ENCODE measurements at places on chromosomes 12 and 14.

- no peak for DNase-seq
Measured at GRCh38 chr14:91396959-91397815, 20.4 kb downstream of the CCDC88C start.

- DNase-seq: no peak
Measured at GRCh38 chr14:76651410-76652055, 109.7 kb upstream of the VASH1 start.

- peak; percentile 58 for DNase-seq
Measured at GRCh38 chr14:65849558-65849957, 437.0 kb downstream of the FUT8 start.

DNA sequence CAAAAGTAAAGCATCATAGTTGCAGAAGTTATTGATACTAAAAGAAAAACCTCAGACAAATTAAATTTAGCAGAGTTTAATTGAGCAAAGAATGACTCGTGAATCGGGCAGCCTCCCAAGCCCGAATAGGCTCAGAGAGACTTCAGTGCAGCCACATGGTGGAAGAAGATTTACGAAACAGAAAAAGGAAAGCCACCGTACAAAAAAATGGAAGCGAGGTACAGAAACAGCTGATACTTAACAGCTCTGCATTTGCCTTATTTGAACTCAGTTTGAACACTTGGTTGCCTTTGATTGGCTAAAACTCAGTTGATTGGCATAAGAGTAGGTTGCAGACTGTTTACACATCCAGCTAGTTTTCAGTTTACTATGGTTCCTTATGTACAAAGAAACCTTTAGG is 12.9 kb downstream of the TTC9 start:
- no peak for DNase-seq

DNA sequence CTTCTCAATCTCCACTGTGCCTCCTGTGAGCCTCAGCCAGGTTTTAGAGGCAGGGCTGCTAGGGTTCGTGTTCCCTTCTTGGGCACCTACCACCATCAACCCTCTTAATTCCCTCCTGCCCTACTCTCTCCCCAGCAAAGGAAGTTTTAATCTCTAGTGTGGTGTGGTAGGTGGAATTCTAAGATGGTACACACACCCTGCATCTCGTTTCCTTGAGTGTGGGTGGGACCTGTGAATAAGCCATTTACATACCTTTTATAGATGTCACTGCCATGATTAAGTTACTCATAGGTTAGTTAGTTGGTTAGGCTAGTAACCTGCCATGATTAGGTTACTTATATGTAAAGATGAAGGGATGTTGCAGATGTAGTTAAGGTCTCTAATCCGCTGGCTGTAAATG is 114.8 kb upstream of the VRK1 start:
- DNase-seq: no peak

DNA sequence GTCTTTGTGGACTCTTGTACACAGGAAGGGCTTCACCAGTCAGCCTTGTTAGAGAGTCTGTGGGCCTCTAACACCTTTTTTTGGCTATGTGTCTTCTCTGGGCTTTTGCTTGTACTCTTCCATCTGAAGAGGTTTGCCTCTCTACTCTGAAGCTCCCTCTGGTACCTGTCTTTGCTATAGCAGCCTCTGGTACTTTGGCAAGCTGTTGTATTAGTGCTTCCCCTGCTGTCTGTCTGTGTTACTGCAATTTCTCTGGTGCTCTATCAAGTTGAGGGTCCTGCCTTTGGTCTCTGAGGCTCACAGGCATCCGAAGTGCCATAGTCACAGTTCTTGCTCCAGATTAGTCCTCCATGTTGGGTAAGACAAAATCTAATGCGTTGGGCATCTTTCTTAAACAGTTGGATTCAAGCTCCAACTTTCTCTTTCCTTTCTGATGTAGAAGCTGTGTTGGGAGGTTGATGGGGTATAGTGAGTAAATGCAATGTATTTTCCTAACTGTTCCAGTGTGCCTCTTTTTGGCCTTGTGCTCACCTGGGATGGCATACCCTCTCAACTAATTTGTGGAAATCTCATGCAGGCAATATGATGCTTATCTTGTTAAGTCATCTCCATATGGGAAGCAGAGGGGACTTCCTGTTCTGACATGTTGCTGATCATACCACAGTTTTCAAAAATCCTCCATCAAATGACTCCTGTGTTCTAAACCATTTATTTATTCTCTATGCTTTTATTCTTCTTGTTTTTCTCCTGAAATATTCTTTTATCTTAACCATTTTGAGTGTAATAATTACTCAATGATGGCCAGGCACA is 88.8 kb downstream of the ATF7IP start:
- no peak for DNase-seq

GRCh38 chr14:36455241-36455627 is 64.8 kb downstream of the NKX2-1 start:
- DNase-seq: no peak

Data from COR-L47 (cell line).